Large intestine (tissue), 12 donors: ENCODE measurements at places on chromosomes 5 and 9.

- no peak for DNase-seq
Observed at GRCh38 chr9:69385581-69386033, 60.6 kb downstream of the ENTREP1 start.

DNA sequence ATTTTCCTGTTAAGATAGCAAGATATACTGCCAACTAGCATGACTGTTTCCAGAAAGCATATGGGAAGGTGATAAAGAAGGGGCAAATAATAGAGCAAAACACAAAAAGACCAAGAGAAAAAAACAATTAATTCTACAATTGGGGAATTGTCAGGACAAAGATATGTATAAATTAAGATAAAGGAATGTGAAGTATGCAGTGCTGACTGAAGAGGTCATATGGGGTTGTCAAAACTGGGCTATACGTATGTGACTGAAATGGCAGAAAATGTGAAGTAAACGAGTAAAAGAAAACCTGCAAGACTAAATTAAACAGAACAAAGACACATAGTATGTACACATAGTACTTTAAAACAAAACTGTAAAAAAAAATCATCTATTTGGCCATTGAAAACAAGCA, 222.3 kb downstream of the ARL15 start:
- no peak for DNase-seq

DNA sequence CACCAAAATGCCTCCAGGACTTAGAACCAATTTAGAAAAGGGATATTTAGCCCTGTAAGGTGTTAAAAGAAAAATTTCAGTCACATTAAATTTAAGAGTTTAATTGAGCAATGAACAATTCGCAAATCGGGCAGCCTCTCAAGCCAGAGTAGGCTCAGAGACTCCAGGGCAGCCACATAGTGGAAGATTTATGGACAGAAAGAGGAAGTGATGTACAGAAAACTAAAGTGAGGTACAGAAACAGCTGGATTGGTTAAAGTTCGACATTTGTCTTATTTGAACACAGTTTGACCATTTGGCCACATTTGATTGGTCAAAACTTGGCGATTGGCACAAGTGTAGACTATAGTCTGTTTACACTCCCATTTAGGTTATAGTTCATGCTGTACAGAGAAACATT, 525.9 kb upstream of the ZNF608 start:
- DNase-seq = no peak

GRCh38 chr5:98424681-98425450, 348.6 kb upstream of the RGMB start:
- peak; percentile 2 for DNase-seq

- DNase-seq = no peak
Observed at GRCh38 chr5:167785901-167786300, 505.5 kb upstream of the WWC1 start.

DNA sequence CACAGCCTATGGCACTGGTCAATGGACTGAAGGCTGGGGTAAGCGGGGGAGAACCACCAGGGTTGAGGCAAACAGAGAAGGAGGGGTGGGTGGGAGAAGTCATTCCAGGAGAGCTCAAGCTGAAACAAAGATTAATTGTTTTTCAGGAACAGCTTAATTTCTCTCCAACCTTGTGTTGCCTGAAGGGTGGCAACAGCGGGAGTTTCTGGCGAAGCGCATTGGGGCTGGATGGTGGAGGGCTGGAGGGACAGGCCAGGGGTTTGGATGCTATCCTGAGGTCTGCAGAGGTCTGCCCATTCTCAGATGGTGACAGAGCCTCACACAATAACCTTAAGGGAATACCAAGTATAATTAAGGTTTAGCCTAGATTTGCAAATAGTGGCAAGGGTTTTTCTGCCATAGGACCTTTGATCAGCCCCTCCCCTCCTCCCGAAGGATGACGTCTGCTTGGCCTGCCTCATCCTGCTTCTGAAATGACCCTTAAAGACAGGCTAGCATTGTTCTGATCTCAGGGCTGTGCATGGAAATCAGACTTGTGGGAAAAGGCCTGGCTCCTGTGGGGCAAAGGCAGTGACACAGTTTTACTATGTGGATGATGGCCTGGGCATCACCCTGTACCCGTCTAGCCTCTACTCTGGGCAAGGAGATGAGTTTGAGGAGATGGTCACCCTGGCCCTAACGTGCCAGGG, 32.7 kb downstream of the PSD2 start:
- DNase-seq = no peak

GRCh38 chr5:126956991-126957390, 73.4 kb downstream of the MARCHF3 start:
- DNase-seq = no peak

DNA sequence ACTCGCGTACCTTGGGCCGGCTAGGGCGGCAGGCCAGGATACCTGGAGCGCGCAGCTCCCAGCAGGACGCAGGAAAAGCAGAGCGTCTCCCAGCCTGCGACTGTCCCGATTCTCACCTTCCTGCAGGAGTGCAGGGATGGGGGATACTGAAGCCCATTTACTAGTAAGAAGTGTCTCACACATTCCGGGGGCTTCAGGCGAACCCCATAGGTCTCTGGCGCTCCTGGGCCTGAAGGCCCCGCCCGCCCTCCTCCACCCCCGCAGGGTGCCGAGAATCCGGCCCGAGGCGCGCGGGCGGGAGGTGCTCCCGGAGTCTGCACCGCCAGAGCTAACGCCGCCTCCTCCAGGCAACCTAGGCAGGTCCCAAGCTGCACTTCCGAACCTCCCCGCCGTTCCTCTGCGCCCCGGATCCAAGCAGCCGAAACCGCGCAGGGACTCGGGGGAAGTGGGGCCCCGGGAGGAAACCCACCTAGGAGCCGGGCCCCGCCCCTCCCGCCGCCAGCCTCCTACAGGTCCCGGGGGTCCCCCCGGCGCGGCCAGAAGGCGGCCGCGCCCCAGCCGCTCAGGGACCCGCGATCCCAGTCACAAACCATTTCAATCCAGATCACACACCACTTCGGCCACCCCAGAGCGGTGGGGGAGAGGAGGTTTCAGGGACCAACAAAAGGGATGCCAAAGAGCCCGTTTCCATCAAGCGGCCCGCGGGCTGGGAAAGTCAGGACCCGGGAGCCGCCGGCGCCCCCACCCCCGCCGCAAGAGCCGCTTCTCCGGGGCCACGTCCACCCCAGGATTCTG, 1.2 kb downstream of the ROR2 start:
- DNase-seq = peak; percentile 79
